CD4-positive, alpha-beta T cell (primary cell): ENCODE measurements at places on chromosomes 5 and 9. TPM values are rescaled to one million over a fixed set of nuclear protein-coding genes. Genes with fewer than 3 reads are reported as not detected.

The PCDH12 gene
- not detected for total RNA-seq

The FAT2 gene
- not detected for total RNA-seq

The AGXT2 gene
- not detected for total RNA-seq

DNA sequence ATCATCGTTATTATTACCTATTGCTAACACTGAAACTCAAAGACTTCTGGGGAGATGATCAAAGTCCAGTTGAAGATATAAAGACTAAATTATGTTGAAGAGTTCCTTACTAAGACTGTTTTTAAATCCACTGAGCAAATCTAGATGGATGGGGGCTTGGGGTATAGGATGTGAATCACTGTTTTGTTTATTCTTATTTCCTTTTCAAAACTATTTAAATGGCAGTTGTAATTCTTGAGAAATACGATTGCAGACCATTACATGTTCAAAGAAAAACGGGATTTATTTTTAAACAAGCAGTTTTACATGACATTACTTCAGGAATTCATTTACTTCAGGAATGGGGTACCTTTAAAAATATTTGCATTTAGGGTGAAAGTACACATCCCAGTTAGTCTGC is 4.3 kb downstream of the RASGRF2 start:
- no peak for DNase-seq

DNA sequence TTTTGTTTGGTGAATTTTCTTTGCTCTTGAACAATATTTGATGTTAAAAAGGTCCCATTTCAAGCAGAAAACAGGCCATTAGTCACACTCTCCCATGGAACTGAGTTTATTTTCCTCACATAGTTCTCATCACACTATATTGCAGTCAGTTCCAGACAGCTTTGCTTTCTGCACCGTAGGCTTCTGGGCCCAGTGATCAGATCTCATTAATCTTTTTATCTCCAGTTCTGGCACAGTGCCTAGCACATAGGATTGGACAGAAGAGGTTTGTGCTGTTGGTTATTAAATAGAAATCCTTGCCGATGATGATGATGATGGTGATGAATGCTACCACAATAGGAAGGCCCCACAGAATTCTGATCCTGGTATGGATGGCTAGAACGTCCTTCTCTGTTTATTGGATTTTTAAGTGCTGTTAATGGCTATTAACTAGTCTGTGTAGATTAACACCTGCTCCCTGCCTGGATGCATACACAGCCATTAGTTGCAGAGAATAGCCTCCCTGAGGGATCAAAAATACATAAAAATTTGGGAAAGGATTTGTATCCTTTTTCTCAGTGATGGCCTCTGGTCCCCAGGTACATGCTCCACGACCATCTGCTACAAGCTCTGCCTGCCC is 52.0 kb upstream of the NTRK2 start:
- no peak for DNase-seq

DNA sequence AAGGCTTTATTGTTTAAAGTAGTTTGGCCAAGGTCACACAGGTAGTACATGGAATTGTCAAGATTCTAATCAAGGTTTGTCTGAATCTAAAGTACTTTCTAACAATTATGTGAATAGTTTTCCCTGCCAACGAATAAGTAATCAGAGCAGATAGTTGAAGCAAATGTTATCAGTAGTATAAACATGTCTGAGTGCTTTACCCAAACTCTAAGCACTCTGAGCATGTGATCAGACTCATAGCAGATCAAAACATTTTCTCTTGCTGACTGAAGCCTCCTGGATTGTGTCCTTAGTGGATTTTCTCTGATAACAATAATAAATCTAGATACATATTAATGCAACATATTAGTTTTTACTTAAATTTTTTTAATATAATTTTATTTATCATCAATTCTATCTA is 995.0 kb downstream of the EFNA5 start:
- DNase-seq, result no peak
